ENCODE measurements at places on chromosomes 5 and 9. TPM values are rescaled to one million over a fixed set of nuclear protein-coding genes. Genes with fewer than 3 reads are reported as not detected.

Gene LHFPL2
- total RNA-seq = 42.8 TPM

Gene C5orf58
- not detected for total RNA-seq

Gene PRUNE2
- 122 TPM for total RNA-seq

Gene ACTBL2
- not detected for total RNA-seq

Gene CETN3
- total RNA-seq = 17.2 TPM
